Ovary (tissue), 10 donors: ENCODE measurements at places on chromosomes 3 and 15. TPM values are rescaled to one million over a fixed set of nuclear protein-coding genes. Genes with fewer than 3 reads are reported as not detected.

The IL17RD gene
- total RNA-seq = 28.0 TPM

The NXPE3 gene
- total RNA-seq = 8.5 TPM

The APOD gene
- total RNA-seq = 191 TPM

The PEAK1 gene
- total RNA-seq = 41.4 TPM

DNA sequence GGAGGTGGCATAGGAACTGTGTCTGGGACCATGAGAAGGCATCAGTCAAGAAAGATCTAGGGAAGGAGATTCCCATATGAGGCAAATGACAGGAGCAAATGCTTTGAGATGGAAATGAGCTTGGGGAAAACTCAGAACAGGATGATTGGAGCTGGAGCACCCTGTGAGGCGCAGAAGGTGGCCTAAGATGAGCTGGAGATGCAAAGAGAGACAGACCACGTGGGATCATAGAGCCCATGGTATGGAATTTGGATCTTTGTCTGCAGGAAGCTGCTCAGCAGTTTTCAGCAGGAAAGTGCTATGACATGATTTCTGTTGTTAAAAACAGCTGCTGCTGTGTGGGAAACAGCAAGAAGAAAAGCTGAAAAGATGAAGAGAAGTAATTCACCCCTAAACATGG, 310.6 kb downstream of the MAGI1 start:
- H3K36me3 ChIP-seq = no peaks in the 10 kb centered on the region
- H3K4me3 ChIP-seq = no peak overlapping the region
- no peak overlapping the region for H3K27ac ChIP-seq
- DNase-seq = no peak

GRCh38 chr3:132598181-132598580, 1.1 kb downstream of the ACKR4 start:
- DNase-seq = no peak
- no peak overlapping the region for H3K4me3 ChIP-seq
- no peaks in the 10 kb centered on the region for H3K27me3 ChIP-seq
- no peaks in the 10 kb centered on the region for H3K36me3 ChIP-seq

DNA sequence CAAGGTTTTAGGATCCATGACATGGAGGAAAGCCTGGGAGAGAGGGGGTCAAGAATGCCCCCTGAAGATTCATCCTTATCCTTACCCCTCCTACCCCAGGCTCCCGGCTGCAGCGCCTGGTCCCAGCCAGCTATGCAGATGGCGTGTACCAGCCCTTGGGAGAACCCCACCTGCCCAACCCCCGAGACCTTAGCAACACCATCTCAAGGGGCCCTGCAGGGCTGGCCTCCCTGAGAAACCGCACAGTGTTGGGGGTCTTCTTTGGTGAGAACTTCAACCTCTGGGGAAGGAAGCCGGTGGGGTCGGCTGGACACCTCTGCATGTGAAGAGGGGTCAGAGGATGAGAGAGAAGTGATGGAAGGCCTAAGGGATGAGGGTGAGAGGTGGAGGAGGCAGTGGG, 4.3 kb downstream of the DUOX1 start:
- no peak for DNase-seq
- no peak overlapping the region for H3K27ac ChIP-seq
- H3K27me3 ChIP-seq = no peaks in the 10 kb centered on the region
- H3K4me1 ChIP-seq = peaks cover 5% of the 10 kb centered on the region
- no peaks in the 10 kb centered on the region for H3K36me3 ChIP-seq

- no peaks in the 10 kb centered on the region for H3K27me3 ChIP-seq
- no peak overlapping the region for H3K27ac ChIP-seq
- H3K4me1 ChIP-seq = peaks cover 8% of the 10 kb centered on the region
These were observed 4.1 kb downstream of the OSBPL11 start for GRCh38 chr3:125591116-125591760.

GRCh38 chr15:78565951-78566774, 843 bp downstream of the CHRNA5 start:
- H3K36me3 ChIP-seq = no peaks in the 10 kb centered on the region
- H3K4me3 ChIP-seq = peak overlapping the region; percentile 42
- H3K4me1 ChIP-seq = peaks cover 2% of the 10 kb centered on the region
- H3K27me3 ChIP-seq = no peaks in the 10 kb centered on the region
- H3K27ac ChIP-seq = no peak overlapping the region

DNA sequence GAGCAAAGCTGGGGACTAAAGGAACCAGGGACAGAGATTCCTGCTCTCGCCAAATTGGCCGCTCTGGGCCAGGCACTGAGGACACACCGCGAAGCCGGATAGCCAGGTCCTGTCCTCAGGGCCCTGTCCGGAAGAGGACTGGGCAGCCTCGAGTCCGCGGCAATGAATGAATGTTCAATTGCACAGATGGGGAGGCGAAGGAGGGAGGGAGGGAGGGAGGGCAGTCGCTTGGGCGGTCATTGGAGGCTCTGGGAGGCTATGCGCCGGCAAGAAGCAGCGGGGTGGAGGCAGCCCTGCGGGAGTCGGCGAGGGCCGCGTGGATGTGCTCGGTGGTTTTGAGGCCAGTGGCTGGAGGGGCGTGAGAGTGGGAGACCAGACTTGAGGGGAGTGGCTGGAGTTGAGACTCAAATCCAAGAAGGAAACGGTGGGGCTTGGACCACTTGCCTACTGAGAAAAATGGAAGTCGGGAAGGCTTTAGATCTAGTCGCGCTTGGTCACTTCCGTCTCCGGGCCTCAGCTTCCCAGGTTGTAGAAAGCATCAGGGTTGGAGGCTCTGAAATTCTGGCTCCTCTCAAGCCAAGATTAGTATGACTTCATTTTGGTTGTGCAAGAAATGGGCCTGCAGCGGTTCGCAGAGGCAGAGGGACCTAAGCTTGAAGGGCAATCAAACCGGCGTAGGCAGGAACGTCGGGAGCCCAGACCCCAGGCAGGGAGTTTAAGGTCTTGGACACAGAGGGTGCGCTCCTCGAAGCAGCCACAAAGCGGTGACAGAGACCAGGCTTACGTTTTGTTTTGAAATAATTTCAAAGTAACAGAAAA, 21.1 kb upstream of the PLXND1 start:
- H3K36me3 ChIP-seq = no peaks in the 10 kb centered on the region
- peak overlapping the region; percentile 59 for H3K4me3 ChIP-seq
- peak overlapping the region; percentile 93 for H3K27ac ChIP-seq
- no peaks in the 10 kb centered on the region for H3K27me3 ChIP-seq
- DNase-seq = peak; percentile 72

GRCh38 chr3:23537101-23537551, 268.6 kb upstream of the UBE2E1 start:
- DNase-seq = no peak
- H3K4me3 ChIP-seq = no peak overlapping the region
- H3K4me1 ChIP-seq = no peaks in the 10 kb centered on the region

GRCh38 chr3:174826069-174826468, 33.1 kb upstream of the NAALADL2 start:
- H3K27ac ChIP-seq = no peak overlapping the region
- DNase-seq = no peak
- no peaks in the 10 kb centered on the region for H3K27me3 ChIP-seq
- H3K4me1 ChIP-seq = no peaks in the 10 kb centered on the region

- H3K4me3 ChIP-seq = no peak overlapping the region
- no peaks in the 10 kb centered on the region for H3K4me1 ChIP-seq
- no peak overlapping the region for H3K27ac ChIP-seq
These were observed 702.8 kb downstream of the SI start for GRCh38 chr3:164375538-164375937.

DNA sequence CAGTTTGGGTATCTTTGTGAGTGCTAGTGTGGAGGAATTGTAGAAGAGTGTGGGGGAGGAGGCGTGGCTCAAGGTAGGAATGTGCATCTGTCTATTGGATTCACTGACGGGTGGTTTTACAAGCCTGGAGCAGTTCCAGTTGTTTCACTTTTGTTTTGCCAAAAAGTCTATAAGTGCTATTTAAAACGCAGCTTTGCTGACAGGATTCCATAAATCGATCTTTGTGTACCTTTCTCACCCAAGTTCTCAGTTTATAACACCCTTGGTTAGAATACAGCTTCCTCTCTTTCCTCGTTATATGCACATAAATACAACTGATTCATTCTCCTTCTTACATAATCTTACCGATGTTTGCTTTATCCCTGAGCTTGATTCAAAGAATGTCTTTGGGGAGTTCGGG, 123.2 kb upstream of the UBE2E2 start:
- H3K27me3 ChIP-seq = no peaks in the 10 kb centered on the region
- no peaks in the 10 kb centered on the region for H3K4me1 ChIP-seq
- H3K4me3 ChIP-seq = no peak overlapping the region
- DNase-seq = no peak
- no peaks in the 10 kb centered on the region for H3K36me3 ChIP-seq
- H3K27ac ChIP-seq = no peak overlapping the region
